ENCODE measurements at places on chromosomes 4 and X.
A peak's percentile ranks its signal among the peaks of the same experiment; 100 is the strongest.

- no peak for DNase-seq
Observed at GRCh38 chrX:53089224-53089842, 4.6 kb upstream of the KANTR start.

DNA sequence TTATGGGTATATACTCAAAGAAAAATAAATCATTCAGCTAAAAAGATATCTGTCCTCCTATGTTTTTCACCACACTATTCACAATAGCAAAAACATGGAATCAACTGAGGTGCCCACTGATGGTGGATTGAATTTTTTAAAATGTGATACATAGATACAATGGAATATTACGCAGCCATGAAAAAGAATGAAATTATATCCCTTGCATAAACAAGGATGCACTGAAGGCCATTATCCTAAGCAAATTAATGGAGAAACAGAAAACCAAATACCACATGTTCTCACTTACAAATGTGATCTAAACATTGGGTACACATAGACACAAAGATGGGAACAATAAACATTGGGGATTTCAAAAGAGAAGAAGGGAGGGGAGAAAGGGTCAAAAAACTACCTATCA lies 964.2 kb upstream of the IGFBP7 start:
- no peak for DNase-seq

DNA sequence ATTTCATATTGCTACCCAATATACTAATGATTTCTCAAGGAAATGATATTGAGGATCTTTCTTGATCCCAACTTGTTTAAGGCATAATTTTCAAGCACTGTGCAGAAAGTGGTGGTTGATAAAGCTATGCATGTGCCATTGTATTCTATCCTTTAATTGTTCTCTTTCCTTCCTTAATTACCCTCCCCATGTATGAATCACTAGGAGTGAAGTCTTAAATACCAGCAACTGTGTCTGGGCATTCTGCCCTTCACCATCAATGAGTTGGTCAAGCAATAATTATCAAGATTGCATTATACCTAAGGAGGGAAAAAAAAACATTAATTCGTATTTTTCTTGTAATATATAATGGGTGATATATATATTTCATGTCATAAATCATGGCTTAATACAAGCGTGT lies 111.8 kb upstream of the FRMPD4 start:
- DNase-seq: no peak

GRCh38 chr4:177605252-177605651 lies 163.0 kb upstream of the AGA start:
- DNase-seq: no peak

- DNase-seq: no peak
Observed at GRCh38 chr4:142467088-142467487, 379.0 kb downstream of the INPP4B start.

GRCh38 chrX:107576841-107577240 lies 51.5 kb upstream of the PRPS1 start:
- DNase-seq: no peak

DNA sequence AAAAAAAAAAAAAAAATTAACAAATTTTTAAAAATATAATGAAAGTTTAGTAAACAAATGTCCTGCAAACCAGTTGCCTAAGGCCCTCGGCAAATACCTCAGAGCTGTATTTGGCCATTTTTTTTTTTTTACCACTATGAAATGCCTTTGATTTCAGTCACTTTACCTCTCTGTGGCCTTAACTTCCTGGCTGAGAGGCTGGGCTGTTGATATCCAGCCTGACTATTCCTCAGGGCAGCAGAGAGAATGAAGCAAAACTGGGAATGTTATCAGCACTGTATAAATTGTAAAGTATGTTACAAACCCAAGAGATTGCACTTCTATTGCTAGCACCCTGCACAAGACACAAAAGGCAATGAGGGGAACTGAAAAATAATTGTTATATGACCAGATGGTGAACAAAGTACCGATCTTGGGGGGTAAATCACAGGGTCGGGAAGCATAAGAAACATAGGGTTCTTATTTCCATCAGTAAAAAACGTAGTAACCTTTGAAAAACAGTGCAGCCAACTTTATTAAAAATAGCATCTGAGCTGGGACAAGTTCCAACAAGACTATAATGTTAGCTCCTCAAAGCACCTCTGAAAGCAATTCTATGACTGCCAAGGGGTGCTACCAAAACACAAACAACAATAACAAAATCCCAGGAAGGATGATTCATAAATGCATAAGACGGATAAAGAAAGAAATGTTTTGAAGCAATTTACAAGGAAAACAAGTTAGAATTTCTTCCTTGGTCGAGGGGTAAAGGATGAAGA lies 18.1 kb downstream of the USP46 start:
- no peak for DNase-seq

- no peak for DNase-seq
Observed at GRCh38 chr4:11732155-11732554, 303.5 kb upstream of the HS3ST1 start.

DNA sequence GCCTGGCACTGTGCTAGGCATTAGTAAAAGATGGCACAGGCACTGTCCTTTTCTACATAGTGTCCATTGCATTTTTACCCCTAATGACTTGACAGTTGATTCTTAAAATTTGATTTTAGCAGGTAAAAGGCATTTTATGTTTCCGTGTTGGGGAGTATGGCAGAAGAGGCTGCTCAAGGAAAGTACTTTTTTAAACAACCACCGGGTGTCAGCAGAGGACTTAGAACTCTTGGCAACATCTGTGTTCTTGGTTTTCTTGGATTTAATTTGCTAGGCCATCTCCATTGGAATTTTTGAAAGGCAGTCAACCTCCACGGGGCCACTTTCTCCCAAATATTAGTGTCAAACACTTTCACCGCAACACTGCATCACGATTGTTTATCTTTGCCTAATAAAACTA lies 102.9 kb downstream of the TSPAN7 start:
- no peak for DNase-seq

DNA sequence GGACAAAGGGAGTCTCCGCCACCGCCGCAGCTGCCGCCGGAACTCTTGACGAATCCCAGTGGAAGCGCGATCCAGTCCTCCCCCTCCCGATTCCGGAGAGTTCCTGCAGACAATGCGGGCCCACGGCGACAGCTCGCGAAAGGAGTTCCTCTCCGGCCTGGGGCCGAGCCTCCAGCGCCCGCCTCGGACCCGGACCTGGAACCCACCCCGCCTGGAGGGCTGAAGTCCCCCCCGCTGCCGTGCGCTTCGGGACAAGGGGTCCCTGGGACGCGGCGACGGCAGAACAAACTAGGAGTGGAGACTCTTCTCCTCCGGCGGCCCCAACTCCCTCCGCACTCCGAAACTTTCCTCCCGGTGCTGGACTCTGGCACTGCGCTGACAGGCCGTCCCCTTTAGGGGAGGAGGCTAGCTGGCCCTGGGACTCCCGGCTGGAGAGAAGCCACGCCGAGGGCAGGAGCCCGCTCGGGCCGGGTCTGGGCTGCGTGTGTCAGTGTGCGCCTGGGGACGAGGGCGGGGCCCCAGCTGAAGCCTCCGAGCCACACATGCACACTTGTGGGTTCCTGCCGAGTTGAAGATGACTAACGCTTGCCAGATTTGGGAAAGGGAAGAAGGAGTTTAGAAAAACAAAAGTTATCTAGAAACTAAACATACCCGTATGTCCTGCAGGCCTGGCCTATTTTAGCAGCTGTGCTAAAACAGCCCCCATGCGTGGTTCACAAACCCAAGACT lies at the start of gene ANTXR2:
ANTXR2 (minus strand) TSS at position 486 of the 729 bp plus-strand sequence. CDS start 669 bp downstream, outside the sequence.
- peak; percentile 32 for DNase-seq

DNA sequence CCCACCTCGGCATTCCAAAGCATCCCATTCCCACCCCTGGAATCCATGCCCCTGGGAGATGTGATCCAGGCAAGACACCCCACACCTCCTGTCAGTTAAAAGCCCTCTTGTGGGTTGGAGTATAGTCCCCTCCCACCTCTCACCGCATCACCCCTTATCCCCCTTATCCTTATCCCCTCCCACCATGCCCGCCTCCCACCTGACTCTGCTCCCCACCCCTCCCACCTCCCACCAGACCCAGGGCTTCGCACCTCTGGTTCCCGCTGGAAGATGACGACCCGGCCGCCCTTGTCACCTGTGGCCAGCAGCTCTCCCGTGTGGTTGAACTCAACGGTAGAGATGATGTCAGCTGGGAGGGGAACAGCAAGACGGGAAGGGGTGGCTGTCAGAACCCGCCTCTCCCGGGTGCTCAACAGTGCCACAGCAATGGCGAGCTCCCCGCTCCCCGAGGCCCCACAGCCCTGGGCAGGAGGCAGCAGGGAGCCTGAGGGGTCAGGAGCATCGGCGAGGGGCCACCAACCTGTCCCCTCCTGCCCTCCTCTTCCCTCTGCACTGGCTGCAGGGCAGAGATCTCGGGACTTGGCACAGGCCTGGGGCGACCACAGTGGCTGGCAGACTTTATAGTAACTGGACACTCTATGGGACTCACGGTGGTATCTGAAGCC lies 91.5 kb downstream of the PPP2R2C start:
- no peak for DNase-seq

DNA sequence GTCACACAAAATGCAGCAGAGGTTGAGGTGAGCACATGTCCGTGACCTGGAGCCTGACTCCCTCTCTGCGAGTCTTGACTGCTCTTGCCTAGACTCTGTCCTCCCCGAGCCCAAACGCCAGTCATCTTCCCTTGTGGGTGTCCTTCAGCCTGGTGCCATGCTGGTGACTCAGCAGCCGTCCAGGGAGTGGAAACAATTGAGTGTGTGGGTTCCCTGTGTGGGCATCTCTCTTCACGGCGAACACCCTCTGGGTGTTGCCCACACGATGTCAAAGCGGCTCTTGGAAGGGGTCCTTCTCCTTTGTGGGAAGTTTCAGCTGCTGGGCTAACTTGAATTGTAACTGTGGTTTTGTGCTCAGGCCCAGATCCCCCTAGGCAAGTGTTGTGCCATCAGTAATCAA lies 17.5 kb upstream of the MSANTD1 start:
- DNase-seq: no peak

DNA sequence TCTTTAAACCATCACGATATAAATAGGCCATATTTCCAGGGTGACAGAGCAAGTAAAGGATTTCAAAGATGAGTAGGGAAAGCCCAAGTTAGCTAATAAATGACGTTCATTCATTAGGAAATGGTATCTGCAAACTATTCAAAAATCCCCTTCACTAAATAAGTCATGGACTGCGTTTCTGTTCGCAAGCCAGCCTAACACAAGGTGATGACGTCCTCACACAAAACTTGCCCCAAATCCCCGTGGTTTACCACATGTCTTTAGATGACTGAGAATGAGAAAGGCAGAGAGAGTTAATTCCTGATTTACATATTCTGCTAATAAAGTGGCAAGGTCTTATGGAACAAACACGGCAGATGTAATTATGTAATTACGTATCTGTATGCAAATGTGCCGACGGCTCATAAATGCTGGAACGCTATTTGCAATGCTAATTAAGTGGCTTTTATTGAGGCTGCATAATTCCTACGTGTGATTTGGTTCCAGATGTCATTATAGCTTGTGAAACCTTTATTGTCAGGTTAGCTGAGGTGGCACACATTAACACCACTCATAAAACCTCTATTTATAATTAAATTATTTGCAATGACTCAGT lies 437.7 kb upstream of the FRG1 start:
- DNase-seq: no peak

DNA sequence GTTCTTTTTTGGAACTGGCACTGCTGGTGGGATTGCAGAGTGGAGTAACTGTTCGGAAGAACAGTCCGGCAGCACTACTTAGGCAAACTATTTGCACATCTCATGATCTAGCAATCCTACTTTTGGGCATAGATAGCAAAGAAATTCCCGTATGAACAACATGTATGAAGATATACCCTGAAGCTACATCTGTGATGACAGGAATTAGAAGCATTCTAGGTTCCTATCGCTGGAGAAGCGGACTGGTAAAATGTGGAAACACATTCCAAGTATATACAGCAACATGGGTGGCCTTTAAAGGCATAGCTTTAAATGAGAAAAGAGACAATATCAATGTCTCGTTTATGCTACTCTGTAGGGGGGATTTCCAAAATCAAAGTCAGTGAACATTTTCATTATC lies 3.1 kb downstream of the DCAF16 start:
- DNase-seq: no peak

GRCh38 chr4:79197275-79198009 lies 128.4 kb downstream of the NAA11 start:
- DNase-seq: no peak

DNA sequence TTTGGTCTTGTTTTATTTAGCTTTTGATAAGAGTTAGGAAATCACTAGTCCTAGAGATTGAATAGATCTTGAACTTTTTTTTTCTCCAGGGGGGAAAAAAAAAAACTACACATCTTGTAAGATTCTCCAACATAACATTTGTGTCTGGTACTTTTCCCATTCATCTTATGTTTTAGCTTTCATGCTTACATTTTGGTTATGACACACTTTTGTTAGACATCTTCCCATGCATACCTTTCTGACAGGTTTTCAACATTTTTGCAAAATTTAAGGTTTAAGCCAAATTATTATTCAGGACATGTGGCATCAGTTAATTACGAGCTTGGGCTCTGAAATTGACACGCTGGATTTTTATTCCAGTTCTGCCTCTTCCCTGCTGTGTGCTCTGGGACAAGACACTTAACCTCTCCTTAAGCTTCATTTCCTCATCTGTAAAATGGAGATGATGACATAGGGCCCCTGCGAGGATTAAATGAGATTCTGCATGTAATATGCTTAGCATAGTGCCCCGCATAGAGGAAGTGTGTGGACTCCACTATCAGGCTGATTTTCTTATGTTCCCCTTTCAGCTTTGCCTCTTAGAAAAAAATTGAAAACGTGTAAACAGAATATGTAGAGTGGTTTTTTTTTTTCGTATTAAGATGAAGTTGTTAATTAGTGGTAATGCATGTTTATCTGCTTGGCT lies 5.3 kb downstream of the KIT start:
- DNase-seq: no peak
